ENCODE measurements at places on chromosomes 16 and 17.

- no peak for DNase-seq
Measured at GRCh38 chr17:33291248-33292200, 1.6 kb downstream of the ASIC2 start.

GRCh38 chr16:12690024-12690423 lies 113.7 kb downstream of the CPPED1 start:
- DNase-seq, result no peak

- no peak for DNase-seq
Measured at GRCh38 chr17:9843152-9844010, 17.7 kb downstream of the GLP2R start.

DNA sequence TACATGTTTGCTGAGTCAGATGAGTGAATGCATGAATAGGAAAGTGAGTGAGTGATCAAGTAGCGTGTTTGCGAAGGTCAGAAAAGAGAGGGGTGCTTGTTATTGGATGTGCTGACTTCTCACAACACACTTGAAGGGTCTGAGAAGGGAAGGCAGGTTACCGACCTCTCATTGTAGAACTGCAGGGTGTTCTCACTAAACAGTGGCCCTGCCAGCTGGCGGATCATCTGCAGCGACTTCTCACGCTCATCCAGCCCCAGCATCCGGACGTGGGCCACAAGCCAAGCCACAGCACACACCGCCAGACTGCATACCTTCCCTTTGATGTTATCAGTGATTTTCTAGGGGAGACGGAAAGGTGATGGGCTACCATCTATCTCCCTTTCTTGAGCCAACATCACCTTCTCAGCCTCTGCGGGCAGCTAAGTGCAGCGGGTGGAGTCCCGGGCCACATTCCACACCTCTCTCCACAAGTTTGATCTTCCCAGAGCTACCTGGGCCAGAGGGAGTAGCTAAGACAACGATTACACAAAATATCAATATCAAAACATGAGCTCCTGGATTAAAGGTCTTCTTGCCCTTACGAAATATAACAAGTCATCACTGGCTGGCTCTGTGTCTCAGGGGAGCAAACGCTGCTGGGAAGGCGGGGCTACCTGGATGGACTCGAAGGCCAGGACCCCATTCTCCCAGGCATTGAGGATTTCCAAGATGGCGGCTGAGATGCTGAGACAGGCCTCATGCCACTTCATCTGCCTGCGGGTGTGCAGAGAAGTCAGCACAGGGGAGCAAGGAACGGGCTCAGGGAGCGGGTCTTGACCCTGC lies 11.0 kb downstream of the CSF3 start:
- DNase-seq, result no peak

DNA sequence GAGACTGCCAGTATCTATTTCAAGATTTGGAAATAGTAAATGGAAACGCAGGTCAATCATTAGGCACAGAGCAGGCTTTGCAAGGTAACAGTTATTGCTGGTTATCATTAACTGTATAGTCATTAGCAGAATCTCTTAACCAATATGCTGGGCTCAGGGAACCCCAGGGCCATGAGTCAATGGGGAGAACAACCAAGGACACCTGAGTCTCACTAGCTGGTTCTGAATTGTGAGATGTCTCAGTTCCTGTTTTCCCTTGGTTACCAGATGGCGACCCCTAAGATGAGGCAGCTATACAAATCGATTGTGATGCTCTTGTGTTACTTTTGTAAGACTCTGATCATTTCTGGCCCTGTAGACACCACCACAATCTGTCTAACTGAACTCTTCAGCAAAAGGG lies 385.3 kb downstream of the HAPSTR1 start:
- DNase-seq, result no peak

DNA sequence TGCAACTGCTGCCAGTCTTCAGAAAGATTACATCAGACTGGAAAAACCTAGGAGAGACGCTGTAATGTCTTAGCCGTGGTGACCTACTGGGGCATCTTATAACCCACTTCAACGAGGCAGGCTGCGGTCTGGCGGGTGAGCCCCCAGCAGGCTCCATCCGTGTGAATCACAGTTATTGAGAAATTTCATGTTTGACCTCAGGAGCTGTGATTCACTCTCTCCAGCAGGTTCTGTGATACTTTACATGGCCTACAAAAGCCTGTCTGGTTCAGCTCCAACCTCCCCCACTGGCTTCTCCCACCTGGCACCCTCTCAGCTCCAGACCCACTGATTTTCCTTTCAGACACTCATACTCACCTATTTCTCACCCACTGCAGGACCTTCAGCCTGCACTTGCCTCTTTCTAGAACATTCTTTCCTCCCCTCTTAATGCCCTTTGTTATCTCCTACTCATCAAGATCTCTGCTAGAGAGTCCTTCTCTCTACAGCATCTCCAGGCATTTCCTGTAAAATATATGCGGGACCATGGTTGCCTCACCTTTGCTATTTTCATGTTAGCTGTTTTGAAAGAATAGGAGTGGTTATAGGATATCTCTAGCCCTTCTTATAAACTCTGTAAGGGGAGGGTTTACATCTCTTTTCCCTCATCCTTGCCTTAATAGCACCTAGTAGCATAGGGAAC lies 227.9 kb downstream of the MAF start:
- DNase-seq, result no peak

DNA sequence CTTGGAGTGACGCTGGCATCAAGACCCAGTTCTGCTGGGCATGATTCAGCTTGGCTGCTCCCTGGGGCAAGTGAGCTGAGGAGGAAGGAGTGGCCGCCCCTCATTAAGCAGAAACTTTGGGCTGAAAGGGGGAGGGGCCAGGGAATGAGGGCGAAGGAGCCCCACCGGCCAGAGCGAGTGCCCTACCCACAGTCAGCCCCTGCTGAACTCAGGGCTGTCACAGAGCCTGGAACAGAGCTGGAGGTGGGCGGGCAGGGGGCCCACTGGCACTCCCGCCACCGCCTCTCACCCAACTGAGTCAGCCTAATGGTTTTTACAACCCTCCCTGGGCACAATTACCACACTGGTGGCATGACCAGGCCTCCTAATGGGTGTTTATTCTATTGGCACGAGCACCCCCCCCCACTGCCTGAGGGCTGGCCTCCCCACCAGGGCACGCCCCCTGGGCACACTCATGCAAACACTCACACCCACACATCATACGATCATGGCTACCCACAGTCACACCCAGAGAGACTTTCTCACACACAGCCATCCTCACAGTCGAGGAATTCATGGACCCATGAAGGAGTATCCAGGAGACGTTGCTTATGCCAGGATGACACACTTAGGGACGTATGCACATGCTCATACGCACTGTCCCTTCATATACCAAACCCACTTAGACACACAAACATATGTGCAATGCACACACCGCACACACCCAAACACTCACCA lies 19.2 kb downstream of the UNC119 start:
- no peak for DNase-seq

DNA sequence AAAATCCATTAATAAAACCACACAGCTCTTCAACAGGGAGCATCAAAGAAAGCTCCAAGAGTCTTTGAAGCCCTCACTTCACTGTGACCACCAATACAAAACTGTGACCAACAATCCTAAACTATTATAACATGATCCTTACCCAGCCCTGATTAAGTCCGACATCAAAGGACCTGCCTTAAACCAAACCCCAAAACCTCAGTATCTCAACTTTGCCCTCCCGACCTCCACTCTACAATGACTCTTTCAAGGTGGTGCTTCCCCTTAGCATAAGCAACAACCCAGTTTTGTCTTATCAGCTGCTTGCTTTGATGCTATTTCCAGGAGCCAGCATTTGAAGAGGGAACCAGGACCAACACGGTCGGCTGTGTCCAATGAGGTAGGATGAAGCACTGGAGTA lies 8.5 kb upstream of the PRSS22 start:
- no peak for DNase-seq

- DNase-seq, result no peak
Measured at GRCh38 chr16:1152123-1152638, 725 bp upstream of the CACNA1H start.

Data from NCI-H2107 (cell line).